NK-92 treated with Interleukin-12 subunit alpha and Interleukin-12 subunit beta, amount 100 ng/mL, for 24 hours (cell line): ENCODE measurements at places on chromosomes 11 and 22.
A peak's percentile ranks its signal among the peaks of the same experiment; 100 is the strongest.

GRCh38 chr11:59822989-59823566 is 12.5 kb upstream of the MRPL16 start:
- peak; percentile 8 for DNase-seq

GRCh38 chr11:103649401-103649895 is 387.0 kb upstream of the DDI1 start:
- no peak for DNase-seq

GRCh38 chr11:24078018-24078417 is 418.8 kb upstream of the LUZP2 start:
- DNase-seq: no peak

GRCh38 chr22:50148166-50148500 is 22.4 kb upstream of the PANX2 start:
- no peak for DNase-seq

GRCh38 chr22:40023341-40023841 is 28.6 kb downstream of the FAM83F start:
- no peak for DNase-seq

DNA sequence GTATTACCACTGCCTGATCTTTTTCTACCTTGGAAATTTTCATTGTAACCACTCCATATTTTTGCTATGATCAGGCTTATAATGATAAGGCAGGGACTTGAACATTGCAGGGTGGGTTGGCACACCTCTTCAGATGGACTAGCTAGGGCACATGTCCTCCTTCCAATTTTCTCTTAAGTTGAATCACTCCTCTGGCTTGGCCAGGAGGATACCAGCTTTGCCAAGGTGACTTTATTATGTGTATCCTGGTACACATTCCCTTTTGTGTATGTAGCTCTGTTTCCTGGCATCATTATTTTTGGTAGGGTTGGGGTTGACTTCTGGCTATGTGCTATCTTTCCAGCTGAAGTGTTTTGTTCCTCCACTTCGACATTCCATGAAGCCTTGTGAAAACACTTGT is 8.5 kb upstream of the LDLRAD3 start:
- no peak for DNase-seq

DNA sequence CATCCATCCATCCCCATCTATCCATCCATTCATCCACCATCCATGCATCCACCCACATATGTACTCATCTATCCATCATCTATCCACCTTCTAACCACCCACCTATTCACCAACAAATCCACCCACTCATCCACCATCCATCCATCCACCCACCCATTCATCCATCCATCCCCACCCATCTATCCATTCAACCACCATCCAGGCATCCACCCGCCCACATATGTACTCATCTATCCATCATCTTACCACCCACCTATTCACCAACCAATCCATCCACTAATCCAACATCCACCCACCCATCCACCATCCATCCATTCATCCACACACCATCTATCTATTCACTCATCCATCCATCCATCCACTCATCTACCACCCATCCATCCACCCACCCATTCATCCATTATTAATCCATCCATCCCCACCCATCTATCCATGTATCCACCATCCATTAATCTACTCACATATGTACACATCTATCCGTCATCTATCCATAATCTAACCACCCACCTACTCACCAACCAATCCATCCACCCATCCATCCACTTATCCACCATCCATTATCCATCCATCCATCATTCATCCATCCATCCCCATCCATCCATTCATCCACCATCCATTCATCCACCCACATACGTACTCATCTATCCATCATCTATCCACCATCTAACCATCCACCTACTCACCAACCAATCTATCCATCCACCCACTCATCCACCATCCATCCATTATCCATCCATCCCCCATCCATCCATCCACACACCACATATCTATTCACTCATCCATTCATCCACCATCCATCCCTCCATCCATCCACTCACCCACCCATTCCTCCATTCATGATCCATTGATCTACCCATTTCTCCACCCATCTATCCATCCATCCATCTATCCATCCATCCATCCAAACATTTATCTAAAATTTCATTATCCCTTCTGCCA is 940.0 kb downstream of the BRD1 start:
- DNase-seq: no peak

DNA sequence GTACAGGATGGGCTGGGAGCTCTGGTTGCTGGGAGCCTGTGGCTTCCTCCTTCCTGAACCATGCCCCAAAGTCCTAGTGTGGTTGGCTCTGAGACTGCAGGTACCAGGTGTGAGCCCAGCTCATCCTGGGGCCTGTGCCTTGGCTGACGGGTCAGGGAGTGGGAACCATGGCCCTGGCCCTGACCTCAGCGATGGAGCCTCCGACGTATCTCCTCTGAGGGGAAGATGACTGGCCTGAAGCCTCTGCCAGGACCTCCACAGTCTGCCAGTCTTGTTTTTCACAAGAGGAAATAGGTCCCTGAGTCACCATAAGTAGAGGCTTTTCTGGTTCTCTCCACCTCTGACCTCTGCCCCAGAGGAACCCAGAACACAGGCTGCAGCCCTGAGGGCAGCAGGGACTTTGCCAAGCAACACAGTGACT is 3.4 kb downstream of the RCE1 start:
- no peak for DNase-seq

GRCh38 chr22:38754751-38755154 is 1.0 kb downstream of the SUN2 start:
- DNase-seq: no peak

GRCh38 chr11:4085575-4085974 is 9.0 kb upstream of the RRM1 start:
- DNase-seq: no peak

DNA sequence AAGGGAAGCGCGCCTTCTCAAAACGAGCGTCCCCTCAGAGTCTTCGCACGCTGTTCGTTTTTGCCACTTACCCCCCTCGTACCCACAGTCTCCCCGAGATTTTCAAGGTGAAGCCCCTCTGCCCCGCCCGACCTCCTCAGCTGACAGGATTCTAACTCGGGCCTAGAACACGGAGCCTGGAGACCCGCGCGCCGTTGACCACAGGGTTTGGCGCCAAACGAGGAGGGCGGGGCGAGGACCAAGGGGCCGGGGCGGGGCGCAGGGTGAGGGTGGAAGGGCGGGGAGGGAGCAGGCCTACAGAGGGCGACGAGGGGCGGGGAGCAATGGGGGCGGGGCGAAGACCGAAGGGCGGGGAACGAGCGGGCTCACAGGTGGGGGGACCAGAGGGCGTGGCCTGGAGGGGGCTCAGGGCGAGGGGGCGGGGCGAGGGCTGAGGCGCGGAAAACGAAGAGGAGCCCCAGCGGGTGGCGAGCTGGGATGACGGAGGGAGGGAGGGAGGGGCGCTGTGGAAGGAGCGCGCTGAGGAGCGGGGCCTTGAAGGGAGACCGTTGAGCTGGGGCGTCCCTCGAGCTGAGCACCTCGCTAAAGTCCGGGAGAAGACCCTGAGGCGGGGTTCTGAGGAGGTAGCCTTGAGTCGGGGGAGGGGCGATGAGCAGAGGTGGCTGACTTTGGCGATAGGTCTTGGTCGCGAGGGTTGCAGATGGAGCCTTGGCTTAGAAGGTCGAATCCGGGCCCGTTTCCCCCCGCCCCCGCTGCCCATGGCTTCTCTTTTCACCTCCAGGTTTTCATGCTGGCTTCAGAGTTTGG is at the start of gene DMC1:
Gene DMC1 (minus strand): TSS at position 212 of the 807 bp plus-strand sequence. CDS start 1,927 bp downstream, outside the sequence.
- peak; percentile 94 for DNase-seq

- no peak for DNase-seq
Observed at GRCh38 chr22:28710576-28711191, 30.9 kb downstream of the CHEK2 start.

DNA sequence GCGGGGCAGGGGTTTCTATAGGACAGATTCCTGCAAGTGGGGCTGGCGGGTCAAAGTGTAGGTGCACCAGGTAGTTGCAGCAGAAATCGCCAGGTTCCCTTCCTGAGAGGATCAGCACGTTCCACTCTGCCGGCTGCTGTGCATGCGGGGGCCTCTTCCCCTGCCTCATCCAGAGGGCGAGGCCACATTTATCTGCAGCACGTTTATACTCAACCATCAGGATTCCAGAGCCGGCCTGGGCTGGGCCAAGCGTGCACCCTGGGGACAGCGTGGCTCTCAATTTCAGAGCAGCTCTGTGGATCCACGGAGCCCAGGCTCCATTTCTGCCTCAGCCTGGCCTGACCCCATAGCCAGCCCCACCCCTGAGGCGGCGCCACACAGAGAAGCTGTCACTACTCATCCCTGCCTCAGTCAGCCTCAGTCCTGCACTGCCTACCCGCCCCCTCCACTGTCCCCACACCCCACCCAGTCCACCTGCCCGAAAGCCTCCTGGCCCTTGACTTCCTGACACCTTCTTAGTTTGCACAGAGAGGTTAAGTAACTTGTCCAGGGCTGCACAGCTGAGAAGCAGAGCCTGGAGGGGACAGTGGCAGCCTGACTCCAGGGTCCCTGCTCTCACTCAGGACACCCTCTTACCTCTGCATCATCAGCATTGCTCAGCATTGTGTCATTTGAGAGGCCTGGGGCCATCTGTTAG is 45.9 kb upstream of the RTL6 start:
- DNase-seq: no peak

GRCh38 chr11:10878408-10879214 is 20.8 kb upstream of the ZBED5 start:
- DNase-seq: no peak

DNA sequence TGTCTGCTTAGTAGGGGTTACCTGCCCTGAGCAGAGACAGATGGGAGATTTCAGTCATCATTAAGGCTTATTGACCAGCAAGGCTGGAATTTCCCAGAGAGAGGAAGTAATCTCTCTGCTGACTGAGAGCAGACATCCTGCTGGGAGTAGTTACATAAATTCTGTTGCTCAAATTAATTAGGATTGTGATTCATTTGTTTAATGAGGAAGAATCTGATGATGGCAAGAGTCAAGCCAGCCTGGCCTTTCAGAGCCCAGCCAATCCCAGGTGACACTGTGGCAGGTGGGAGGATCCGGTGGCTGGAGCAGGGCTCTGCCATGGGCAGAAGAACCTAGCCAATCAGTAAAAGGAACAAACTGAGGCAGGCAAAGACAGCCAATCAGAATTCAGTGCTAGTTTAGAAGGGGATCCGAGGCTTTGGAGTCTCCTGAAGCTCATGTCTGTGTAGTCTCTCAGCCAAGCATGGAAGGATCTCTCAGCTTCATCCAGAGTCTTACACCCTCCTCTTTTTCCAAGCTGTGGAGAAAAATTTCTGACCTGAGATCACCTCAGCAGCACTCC is 61.2 kb upstream of the CHST1 start:
- DNase-seq: no peak

DNA sequence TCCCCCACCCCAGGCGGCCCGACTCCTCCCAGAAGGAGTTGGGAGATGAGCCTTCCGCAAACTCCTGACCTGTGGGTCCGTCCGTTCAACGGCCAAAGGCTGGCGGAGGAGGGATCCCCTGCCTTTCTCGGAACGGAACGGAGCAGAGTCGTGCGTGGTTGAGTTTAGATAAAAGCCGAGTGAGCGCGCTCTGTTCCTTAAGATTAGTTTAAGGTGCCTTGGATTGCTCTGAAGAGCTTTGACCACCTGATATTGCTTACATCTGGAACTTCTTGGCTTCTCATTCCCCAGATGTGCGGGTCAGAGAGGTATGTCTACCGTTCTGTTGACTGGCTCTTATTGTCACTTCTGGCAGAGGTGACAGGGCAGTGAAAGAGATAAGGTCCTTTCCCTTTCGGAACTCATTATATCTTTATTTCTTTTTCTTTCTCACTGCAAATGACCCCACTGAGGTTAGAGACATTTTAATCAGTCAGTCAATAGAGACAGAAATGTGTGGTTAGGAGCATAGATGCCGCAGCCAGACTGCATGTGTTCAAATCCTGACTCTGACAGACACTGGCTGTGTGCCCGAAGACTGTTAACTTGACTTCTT is at the start of gene TRIM6:
Gene TRIM6 (plus strand): TSS at position 31 of the 595 bp plus-strand sequence. CDS start 261 bp downstream, at position 292.
- DNase-seq: no peak

- no peak for DNase-seq
Observed at GRCh38 chr11:33292311-33292710, 35.1 kb downstream of the HIPK3 start.

- no peak for DNase-seq
Observed at GRCh38 chr22:43303166-43303565, 40.0 kb downstream of the SCUBE1 start.
